ENCODE measurements at places on chromosomes 3 and 15. TPM values are rescaled to one million over a fixed set of nuclear protein-coding genes. Genes with fewer than 3 reads are reported as not detected.

FANCD2OS gene
- total RNA-seq, result not detected

HDC gene
- not detected for total RNA-seq

TMCC1 gene
- 29.8 TPM for total RNA-seq

OR5H6 gene
- total RNA-seq, result not detected

GPR62 gene
- 0.21 TPM for total RNA-seq

NTRK3 gene
- total RNA-seq, result 2.4 TPM

ASB14 gene
- total RNA-seq, result not detected

PRR20G gene
- total RNA-seq, result not detected

EMC7 gene
- 25.6 TPM for total RNA-seq

CTNNB1 gene
- 566 TPM for total RNA-seq

CPA3 gene
- not detected for total RNA-seq

MAP1A gene
- total RNA-seq, result 4.0 TPM

ADAMTS7 gene
- 19.2 TPM for total RNA-seq

PDCD10 gene
- total RNA-seq, result 63.9 TPM

CTXN2 gene
- 0.60 TPM for total RNA-seq

ZNF860 gene
- 0.22 TPM for total RNA-seq

ADAMTS9 gene
- 32.1 TPM for total RNA-seq

ATP1B3 gene
- 58.6 TPM for total RNA-seq

GOLGA8O gene
- not detected for total RNA-seq

SPATA12 gene
- total RNA-seq, result 0.12 TPM

MESP1 gene
- not detected for total RNA-seq

CCDC39 gene
- total RNA-seq, result 3.3 TPM

ARGFX gene
- not detected for total RNA-seq

CCDC80 gene
- 14.7 TPM for total RNA-seq
